Colonic mucosa (tissue), 4 donors: ENCODE measurements at places on chromosomes 7 and 10. TPM values are rescaled to one million over a fixed set of nuclear protein-coding genes. Genes with fewer than 3 reads are reported as not detected.

The EPO gene
- total RNA-seq: not detected

DNA sequence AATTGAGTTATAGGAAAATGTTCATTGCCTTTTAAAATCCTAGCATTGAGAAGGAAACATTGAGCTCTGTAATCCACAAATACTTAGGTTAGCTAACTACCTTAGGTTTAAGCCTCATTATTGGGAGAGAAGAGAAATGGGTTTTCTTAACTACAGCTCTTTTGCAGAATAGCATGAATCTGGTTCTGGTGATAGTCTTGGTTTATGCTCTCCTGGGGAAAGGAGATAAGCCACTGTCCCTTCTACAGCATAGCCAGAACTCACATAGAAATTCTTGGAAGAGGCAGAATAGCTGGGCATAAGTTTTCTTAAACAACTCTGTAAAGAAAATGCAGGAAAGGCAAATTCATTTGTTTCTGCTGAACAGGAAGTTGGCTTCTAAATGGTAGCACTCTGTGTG, 378.6 kb upstream of the CHRM2 start:
- H3K27me3 ChIP-seq: no peaks in the 10 kb centered on the region
- H3K4me3 ChIP-seq: no peak overlapping the region
- no peaks in the 10 kb centered on the region for H3K4me1 ChIP-seq
- no peak overlapping the region for H3K27ac ChIP-seq
- no peaks in the 10 kb centered on the region for H3K36me3 ChIP-seq
- no peak for DNase-seq

The GOLGA7B gene
- 0.22 TPM for total RNA-seq

DNA sequence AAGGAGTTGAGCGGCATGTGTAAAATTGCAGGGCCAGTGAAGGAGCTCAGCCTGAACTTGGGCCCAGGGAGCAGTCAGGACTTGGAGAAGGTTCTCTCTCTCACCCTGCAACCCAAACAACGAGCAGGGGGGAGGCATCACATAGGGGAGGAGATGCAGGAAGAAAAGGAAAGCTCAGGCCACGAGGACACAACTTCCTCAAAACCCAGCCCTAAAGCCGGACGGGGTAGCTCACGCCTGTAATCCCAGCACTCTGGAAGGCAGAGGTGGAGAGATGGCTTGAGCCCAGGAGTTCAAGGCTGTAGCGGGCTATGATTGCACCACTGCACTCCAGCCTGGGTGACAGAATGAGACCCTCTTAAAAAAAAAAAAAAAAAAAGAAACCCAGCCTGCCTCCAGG, 629.1 kb downstream of the PARD3 start:
- no peaks in the 10 kb centered on the region for H3K4me1 ChIP-seq
- no peak for DNase-seq

The ADAM12 gene
- 0.30 TPM for total RNA-seq
